ENCODE measurements at places on chromosomes 7 and 10.

DNA sequence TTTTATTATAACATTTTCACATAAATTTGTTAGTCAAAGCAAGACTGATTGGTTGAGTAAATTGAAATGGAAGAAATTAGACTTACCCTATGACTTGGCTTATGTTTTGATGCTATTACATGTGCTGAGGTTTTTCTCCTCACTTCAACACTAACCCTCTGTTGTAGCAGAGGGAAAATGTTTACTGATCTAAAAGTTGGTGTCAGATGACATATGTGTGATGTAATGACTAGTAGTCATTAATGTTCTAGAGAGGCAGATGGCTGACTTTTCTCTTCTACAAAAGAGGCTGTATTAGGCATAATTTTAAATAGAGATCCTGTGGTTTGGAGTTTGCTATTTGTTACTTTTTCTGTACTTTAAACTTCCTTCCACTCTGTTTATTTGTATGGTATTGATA lies 266.0 kb downstream of the BBS9 start:
- DNase-seq, result no peak

- no peak for DNase-seq
Measured at GRCh38 chr10:24010436-24010970, 198.4 kb upstream of the KIAA1217 start.

GRCh38 chr10:15863733-15864132 lies 3.4 kb upstream of the MINDY3 start:
- no peak for DNase-seq

DNA sequence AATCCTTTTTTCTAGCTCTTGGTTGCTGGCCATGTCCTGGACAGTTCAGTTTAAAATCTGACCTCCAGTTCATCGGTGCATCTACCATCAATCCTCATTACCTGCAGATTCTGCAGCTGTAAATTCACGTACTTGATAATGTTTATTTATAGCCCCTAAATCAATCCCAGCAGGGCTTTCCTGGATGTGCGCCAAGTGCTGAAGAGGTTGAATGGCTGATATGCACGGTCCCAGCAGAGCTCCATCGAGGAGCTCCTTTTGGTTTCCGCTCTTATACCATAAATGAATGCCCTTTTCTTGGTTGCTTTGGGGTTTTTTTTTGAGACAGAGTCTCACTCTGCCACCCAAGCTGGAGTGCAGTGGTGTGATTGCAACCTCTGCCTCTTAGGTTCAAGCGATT lies 91.2 kb upstream of the CCZ1B start:
- DNase-seq, result no peak

DNA sequence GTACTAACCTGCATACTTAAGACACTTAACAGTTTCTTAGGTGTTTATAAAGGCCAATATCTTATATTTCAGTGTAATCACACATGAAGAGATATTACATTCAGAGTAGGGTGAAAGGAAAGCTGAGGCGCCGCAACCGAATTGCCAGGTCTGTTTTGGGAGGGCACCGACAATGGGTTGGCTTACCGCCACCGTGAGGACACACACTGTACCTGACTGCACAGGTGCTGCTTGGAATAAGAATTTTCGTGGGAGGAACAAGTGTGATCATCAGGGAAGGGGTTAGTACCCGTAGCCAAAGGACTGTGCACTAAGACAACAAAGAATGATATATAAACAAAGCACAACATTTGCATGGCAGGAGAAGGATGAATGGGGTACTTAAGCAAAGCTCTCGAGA lies 591.8 kb downstream of the SUGCT start:
- no peak for DNase-seq

GRCh38 chr7:158025686-158026600 lies 561.7 kb downstream of the PTPRN2 start:
- no peak for DNase-seq

DNA sequence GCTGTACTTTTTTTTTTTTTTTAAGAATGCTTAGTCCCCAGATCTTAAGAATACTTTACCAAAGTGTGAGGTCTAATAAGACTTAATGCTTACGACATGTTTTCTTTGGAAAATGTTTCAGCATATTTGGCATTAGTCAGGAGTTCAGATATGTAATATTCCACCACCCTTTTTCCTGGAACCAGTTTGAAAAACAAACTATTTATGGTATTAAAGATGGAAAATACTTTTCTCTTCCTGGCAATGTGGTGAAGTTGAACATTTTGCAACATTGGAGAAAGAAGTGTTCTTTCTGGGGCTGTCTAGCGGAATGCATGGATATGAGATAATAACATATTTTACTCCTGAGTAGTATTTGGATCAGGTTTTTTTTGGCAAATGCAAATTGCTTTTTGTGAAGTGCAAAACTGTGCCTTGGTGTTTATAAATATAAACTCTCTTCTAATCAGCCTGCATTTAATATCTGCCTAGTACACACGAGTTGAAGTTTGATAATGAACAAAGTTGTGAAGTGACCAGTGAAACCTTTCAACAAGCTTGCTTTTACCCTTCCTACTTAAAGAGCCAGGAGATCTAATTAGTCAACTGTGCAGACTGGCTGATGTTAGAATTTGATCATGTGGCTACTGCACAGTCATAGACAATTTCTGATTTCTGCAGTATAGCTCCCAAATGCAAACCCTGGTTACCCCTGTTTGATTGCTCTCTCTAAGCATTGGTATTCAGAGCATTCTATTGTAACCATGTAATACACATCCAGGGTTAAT lies 20.9 kb downstream of the MAP3K8 start:
- no peak for DNase-seq

Measured in stimulated activated CD8-positive, alpha-beta memory T cell treated with anti-CD3 and anti-CD28 coated beads, Interleukin-7, amount 100 ng/mL, for 4 hours (primary cell).